ENCODE measurements at places on chromosomes 16 and 17. TPM values are rescaled to one million over a fixed set of nuclear protein-coding genes. Genes with fewer than 3 reads are reported as not detected.
A peak's percentile ranks its signal among the peaks of the same experiment; 100 is the strongest.

DNA sequence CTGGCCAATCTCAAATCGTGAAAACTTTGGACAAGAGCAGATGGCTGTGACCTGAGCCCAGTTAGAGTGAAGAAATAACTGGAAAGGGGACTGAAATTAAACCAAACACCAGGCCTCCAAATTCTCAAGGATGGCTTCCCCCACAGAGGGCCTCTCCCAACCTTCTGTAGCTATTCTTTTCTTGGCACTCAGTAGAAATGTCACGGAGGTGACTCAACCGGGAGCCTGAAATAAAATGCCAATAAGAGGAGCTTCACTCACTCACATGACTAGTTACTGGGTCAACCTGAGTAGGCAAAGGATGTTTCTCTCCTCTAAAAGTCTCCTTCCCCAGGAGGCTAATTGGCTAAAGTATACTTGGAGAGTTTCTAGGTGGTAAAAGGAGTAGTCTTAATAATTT lies 230.7 kb downstream of the MAF start:
- DNase-seq = no peak
- H3K4me1 ChIP-seq = no peaks in the 10 kb centered on the region
- H3K4me3 ChIP-seq = no peak overlapping the region
- H3K36me3 ChIP-seq = no peaks in the 10 kb centered on the region
- no peak overlapping the region for H3K27ac ChIP-seq

DNA sequence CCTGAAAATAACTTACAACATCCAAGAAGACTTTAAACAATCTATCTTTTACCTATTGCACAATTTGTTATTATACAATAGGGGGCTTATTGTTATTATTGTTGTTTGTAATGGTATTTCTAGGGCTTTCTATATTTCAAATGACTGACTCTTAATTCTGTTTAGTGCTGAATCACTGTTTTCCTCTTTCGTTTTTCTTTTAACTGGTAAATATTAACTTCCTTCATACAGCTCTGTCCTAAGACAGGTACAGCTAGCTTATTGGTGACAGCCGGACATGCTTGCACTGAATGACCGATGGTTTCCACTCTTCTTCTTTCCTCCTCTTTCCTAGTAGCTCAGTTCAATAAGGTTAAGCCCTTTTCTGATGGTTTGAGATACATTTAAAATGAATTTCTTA lies 11.6 kb downstream of the KRTAP9-7 start:
- DNase-seq = peak; percentile 0
- H3K4me1 ChIP-seq = no peaks in the 10 kb centered on the region

Gene AURKB
- total RNA-seq = 1.1 TPM

Gene ACE
- total RNA-seq = 0.67 TPM

Gene GP1BA
- total RNA-seq = not detected

Data from B cell (primary cell).